EH (cell line): ENCODE measurements at places on chromosomes 6 and 20.

- no peak for DNase-seq
These were observed 289 bp downstream of the FOXP4 start for GRCh38 chr6:41546475-41546865.

- no peak for DNase-seq
These were observed 433.7 kb upstream of the CHD6 start for GRCh38 chr20:42051921-42052320.

- no peak for DNase-seq
These were observed 20.8 kb upstream of the FAM83D start for GRCh38 chr20:38905375-38905774.

GRCh38 chr20:59646487-59646886 lies 42.1 kb downstream of the PHACTR3 start:
- no peak for DNase-seq

DNA sequence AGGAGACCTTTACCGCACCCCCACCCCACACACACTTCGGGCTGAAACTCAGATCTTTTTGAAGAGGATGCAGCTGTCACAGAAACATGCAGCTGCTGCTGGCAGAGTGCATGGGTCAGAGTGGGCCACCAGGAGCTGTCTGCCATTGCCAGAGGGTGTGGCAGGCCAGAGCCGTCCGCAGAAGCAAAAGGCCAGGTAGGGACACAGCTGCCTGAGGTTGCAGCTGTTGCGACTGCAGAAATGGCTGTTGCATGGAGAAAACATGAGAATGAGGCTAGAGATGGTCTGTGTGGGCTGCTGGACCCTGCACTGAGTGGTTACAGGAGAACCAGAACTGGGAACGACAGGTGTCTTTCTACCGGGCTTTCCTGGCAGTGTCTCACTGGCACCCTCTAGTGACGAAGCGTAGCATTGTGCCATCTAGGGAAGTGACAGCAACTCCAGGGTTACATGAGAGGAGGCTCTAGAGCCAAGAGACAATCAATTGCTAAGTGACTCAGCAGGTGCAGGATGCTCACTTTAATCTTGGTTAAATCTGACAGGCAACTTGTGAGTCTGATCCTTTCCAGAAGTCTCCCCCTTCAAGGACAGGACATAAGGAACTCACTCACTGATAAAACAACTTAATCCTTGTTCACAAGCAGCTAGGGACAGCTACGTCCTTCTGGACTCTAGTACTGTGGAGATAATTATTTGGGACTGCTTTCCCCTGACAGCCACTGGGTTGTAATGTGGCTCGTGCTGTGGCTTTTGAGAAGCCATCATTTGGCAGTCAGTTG lies 29.1 kb upstream of the SERPINB9 start:
- DNase-seq: peak; percentile 73

DNA sequence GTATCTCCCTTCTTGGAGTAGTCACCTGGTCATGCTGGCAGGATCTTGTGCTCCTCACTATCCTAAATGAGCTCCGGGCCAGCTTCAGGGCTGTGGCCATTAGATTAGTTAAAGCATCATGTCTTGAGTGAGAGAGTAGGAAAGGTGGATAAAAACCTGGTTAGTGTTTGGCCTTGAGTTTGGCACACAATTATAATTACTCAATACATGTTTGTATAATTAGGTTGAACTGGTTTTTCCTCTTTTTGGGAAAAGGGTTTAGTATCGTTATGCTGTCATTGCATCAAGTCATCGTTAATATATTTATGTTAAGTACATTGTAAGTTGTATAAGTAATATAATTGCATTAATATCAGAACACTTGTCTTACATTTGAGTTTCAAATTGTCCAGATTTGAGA lies 126.3 kb downstream of the CDKAL1 start:
- DNase-seq: no peak

DNA sequence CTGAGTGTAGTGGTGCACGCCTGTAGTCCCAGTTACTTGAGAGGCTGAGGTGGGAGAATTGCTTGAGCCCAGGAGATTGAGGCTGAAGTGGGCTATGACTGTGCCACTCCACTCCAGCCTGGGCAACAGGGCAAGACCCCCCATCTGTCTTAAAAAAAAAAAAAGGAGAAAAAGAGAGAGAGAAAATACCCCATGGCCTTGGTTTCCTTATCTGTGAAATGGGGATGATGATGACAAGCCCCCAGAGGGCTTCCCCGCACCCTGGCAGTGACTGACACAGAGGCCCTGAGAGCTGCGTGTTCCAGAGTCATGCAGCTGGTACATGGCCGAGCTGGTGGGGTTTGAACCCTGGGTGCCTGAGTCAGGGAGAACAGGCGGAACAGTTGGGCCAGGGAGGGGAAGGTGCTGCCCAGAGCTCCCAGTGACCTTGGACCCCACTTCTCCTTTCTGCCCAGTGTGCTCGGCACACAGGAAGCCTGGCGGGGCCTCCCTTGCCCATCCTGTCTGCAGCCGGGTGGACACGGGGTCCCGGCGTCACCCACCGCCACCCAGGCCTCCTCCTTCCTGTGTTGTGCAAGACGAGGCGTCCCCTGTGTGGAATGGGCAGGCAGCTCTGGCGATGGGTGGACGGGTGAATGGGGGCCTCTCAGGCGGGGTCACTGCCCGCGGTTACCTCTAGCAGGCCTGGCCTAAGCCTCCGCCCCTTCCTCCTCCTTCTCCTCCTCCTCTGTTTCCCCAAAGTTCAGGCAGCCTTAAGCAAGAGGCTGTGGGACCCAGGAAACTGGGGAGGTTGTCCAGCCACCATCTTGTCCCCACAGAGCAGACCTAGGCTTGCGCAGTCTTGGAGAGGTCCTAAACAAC lies 84.2 kb downstream of the CEBPB start:
- DNase-seq: no peak

DNA sequence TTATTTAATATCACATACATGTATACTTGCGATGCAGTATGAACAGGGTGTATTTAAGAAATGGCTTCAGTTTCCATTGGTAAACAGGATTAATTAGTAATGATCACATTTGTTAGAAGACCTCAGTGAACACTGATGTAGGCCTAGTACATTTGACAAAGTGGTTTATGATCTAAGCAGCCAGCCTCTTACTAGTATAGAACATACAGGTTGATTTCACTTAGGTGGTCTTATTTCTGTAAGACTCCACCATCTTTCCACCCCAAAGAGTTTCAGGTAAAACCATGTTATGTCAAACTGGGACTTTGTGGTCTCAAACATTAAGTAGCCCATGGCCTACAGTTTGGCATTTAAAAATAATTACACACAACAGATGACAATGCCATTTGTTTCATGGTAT lies 20.2 kb upstream of the MRPS10 start:
- no peak for DNase-seq

GRCh38 chr20:50251383-50251748 lies 60.7 kb downstream of the CEBPB start:
- no peak for DNase-seq

- peak; percentile 74 for DNase-seq
These were observed 97.1 kb upstream of the CEP85L start for GRCh38 chr6:118748311-118749062.

DNA sequence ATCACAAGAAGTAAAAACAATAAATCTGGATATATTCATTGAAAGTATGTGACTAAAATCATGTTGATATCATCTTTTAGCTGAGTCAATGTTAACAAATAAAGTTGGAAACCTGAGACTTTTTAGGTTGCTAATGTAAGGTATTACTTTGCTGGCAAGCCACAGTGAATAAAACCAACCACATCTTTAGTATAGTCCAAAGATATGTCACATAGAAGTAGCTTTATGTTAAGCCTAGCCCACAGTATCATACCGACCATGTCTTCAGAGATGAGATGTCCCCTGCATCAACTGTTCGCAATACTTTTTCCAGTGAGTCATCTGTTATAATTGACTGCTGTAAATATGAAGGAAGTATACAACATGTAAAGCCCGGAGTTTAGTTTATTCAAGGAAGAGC lies 107.6 kb upstream of the MCHR2 start:
- peak; percentile 60 for DNase-seq

GRCh38 chr6:108549241-108549640 lies 11.5 kb upstream of the FOXO3 start:
- DNase-seq: no peak

GRCh38 chr20:59463541-59463940 lies 140.8 kb upstream of the PHACTR3 start:
- DNase-seq: no peak

- DNase-seq: peak; percentile 57
These were observed 119.5 kb upstream of the SGK1 start for GRCh38 chr6:134437376-134437775.

DNA sequence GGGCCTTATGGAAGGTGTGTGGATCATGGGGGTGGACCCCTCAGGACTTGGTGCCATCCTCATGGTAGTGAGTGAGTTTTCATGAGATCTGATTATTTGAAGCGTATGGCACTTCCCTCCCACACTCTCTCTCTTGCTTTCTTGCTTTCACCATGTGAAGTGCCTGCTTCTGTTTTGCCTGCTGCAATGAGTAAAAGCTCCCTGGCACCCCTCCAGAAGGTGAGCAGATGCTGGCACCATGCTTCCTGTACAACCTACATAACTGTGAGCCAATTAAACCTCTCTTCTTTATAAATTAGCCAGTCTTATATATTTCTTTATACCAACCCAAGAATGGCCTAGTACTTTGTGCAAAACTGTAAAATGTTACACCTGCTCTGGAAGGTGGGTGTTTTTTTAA lies 396.8 kb upstream of the HS3ST5 start:
- DNase-seq: no peak

GRCh38 chr20:49657118-49657901 lies 56.4 kb downstream of the B4GALT5 start:
- peak; percentile 24 for DNase-seq

DNA sequence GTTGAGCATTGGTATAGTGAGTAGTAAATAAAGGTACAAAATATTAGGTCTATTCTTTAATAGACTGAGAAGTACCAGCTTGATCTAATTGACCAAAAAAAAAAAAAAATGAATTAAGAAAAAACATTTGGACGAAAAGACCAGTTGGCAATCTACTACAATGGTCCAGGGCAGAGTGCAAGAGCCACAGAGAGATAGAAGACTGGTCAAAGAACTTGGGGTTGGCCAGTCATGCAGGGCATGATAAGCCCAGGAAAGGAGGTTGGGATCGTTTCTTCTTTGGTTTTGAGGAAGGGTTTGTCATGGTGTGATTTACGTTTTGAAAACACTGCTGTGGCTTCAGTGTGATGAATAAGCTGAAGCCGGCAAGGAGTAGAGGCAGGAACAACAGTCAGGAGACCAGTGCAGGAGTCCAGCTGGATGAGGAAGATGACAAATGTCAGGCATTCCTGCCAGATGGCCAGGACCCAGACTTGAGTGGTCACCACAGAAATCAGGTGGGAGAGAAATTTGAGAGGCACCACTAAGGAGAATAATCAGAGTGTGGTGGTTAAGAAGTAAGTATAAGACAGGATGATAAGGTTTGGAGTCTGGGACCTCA lies 14.0 kb downstream of the SMLR1 start:
- peak; percentile 18 for DNase-seq

DNA sequence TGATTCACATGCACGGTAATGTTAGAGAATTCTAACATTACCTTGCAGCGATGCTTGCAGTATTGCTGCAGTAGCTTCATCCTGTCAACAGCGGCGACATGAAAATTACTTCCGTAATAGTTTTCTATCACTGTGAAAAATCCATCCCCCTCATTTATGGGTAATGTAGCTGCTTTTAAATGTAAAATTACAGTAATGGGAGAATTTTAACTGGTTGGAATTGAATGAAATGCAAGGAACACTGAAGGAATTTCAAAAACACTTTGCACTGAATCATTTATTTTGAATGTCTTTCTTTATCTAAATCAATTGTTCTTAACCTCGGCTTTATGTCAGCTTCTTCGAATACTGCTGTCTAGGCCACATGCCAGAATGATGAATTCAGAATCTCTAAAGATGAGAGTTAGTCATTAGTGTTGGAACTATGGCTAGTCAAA lies 102.4 kb upstream of the HIVEP1 start:
- DNase-seq: peak; percentile 92

GRCh38 chr6:19502301-19502700 lies 334.9 kb upstream of the ID4 start:
- no peak for DNase-seq

GRCh38 chr20:19688031-19688806 lies 69.8 kb upstream of the RIN2 start:
- DNase-seq: peak; percentile 96
